Smooth muscle cell of the coronary artery (primary cell): ENCODE measurements at places on chromosomes 3 and 15. TPM values are rescaled to one million over a fixed set of nuclear protein-coding genes. Genes with fewer than 3 reads are reported as not detected.

KIF15 gene
- total RNA-seq = 0.70 and 3.5 TPM in 2 replicates

EFHB gene
- total RNA-seq = 0.23 and 1.9 TPM in 2 replicates

XIRP1 gene
- not detected in 2 replicates for total RNA-seq

CHST2 gene
- total RNA-seq = 8.2 and 16.7 TPM in 2 replicates

IL5RA gene
- total RNA-seq = not detected in 2 replicates

GMPS gene
- total RNA-seq = 16.9 and 27.8 TPM in 2 replicates

ARGFX gene
- not detected in 2 replicates for total RNA-seq

DISP2 gene
- under 0.01 and 0.12 TPM in 2 replicates for total RNA-seq

PROS1 gene
- 30.1 and 34.4 TPM in 2 replicates for total RNA-seq

ANKDD1A gene
- total RNA-seq = 3.2 and 15.3 TPM in 2 replicates

MLF1 gene
- total RNA-seq = 7.1 and 8.6 TPM in 2 replicates

NR1I2 gene
- total RNA-seq = 0.08 TPM in 1 of 2 replicates, not detected in the other

EIF4E3 gene
- total RNA-seq = 0.68 and 3.3 TPM in 2 replicates

C3orf22 gene
- not detected in 2 replicates for total RNA-seq

PEX5L gene
- total RNA-seq = 1.4 TPM in 1 of 2 replicates, not detected in the other

NMB gene
- total RNA-seq = 0.23 and 2.6 TPM in 2 replicates

EPHB3 gene
- total RNA-seq = 3.0 and 9.4 TPM in 2 replicates

SLC27A2 gene
- not detected in 2 replicates for total RNA-seq

GNB4 gene
- total RNA-seq = 40.2 and 54.2 TPM in 2 replicates

SERPINI2 gene
- total RNA-seq = not detected in 2 replicates

PCLAF gene
- 0.35 and 11.4 TPM in 2 replicates for total RNA-seq

COL6A5 gene
- 0.12 TPM in 1 of 2 replicates, not detected in the other for total RNA-seq

C3orf20 gene
- under 0.01 TPM in 1 of 2 replicates, not detected in the other for total RNA-seq

POPDC2 gene
- total RNA-seq = 0.15 and 0.47 TPM in 2 replicates

CACNA2D2 gene
- under 0.01 TPM in 1 of 2 replicates, not detected in the other for total RNA-seq

SLC25A26 gene
- 12.6 and 17.6 TPM in 2 replicates for total RNA-seq

IQCH gene
- total RNA-seq = 1.3 and 2.1 TPM in 2 replicates

LMCD1 gene
- 24.9 and 202 TPM in 2 replicates for total RNA-seq

DUT gene
- total RNA-seq = 33.2 and 34.2 TPM in 2 replicates

CAV3 gene
- total RNA-seq = under 0.01 and 0.08 TPM in 2 replicates

TEX55 gene
- total RNA-seq = not detected in 2 replicates

NEIL1 gene
- total RNA-seq = 2.8 and 8.8 TPM in 2 replicates

SMCO1 gene
- not detected in 2 replicates for total RNA-seq

LYSMD2 gene
- 0.70 and 1.7 TPM in 2 replicates for total RNA-seq

B3GALNT1 gene
- 8.2 and 37.6 TPM in 2 replicates for total RNA-seq
